ENCODE measurements at places on chromosomes 7 and 10. TPM values are rescaled to one million over a fixed set of nuclear protein-coding genes. Genes with fewer than 3 reads are reported as not detected.

The C10orf105 gene
- 0.12 TPM for total RNA-seq

The FEZF1 gene
- not detected for total RNA-seq

The HABP2 gene
- total RNA-seq, result not detected

The AMZ1 gene
- 1.6 TPM for total RNA-seq

The LIPK gene
- total RNA-seq, result not detected

The MCMBP gene
- total RNA-seq, result 56.2 TPM

The BMPR1A gene
- 21.0 TPM for total RNA-seq

The TUBAL3 gene
- not detected for total RNA-seq

The RET gene
- not detected for total RNA-seq

The GTF2IRD1 gene
- 8.6 TPM for total RNA-seq

The CCDC136 gene
- total RNA-seq, result 20.4 TPM

The ECHS1 gene
- total RNA-seq, result 29.7 TPM

The FAM221A gene
- total RNA-seq, result 6.8 TPM

The TFPI2 gene
- total RNA-seq, result not detected

The CCDC7 gene
- 90.5 TPM for total RNA-seq

The PCBD1 gene
- total RNA-seq, result 12.4 TPM

The OR2A5 gene
- not detected for total RNA-seq
